ENCODE measurements at places on chromosomes 5 and 9. TPM values are rescaled to one million over a fixed set of nuclear protein-coding genes. Genes with fewer than 3 reads are reported as not detected.
A peak's percentile ranks its signal among the peaks of the same experiment; 100 is the strongest.

- no peak overlapping the region for H3K27ac ChIP-seq
- no peaks in the 10 kb centered on the region for H3K36me3 ChIP-seq
- no peak for DNase-seq
- H3K4me3 ChIP-seq = no peak overlapping the region
Observed at GRCh38 chr5:178383919-178384815, 151.6 kb upstream of the PHYKPL start.

DNA sequence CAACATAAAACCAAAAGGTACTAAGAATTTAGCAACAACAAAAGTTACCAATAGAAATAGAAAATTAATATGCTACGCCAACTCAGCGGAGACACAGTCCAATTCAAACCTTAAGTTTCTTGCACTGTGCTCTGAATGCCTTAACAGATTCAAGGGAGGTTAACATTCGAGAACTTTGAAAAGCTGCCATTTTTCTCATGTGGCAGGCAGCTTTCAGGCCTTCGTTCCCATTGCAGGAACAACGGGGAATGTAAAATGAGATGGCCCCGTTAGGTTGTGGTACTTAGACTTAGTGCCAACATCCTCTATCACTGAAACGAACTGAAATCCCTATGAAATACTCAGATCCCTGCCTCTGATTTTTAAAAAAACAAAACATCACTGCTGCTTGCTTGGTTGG lies 22.4 kb downstream of the FNBP1 start:
- peaks cover 2% of the 10 kb centered on the region for H3K36me3 ChIP-seq
- no peak for DNase-seq
- peaks cover 51% of the 10 kb centered on the region for H3K4me1 ChIP-seq
- H3K4me3 ChIP-seq = no peak overlapping the region
- no peaks in the 10 kb centered on the region for H3K27me3 ChIP-seq

DNA sequence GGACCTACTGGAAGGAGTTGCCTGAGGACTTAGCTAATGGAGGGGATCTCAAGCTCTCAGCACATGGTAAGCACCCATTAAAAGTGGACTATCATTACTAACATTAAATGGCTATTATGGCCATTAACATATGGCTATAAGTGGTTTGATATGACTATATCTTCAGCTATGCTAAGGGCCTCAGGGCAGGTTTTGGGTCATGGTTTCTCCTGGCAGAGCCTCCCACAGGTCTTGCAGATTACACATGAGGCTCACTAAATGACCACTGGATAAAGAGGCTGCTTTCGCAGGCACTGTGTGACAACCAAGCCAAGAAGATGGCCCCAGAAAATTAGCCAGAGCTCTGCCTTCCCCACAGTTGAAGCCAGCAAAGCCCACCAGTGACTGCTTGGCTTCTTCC lies 15.4 kb downstream of the CCNJL start:
- no peak for DNase-seq
- H3K27me3 ChIP-seq = no peaks in the 10 kb centered on the region
- H3K4me3 ChIP-seq = no peak overlapping the region
- no peaks in the 10 kb centered on the region for H3K36me3 ChIP-seq

Gene HEMGN
- not detected for total RNA-seq

- H3K4me3 ChIP-seq = no peak overlapping the region
- no peaks in the 10 kb centered on the region for H3K27me3 ChIP-seq
- no peaks in the 10 kb centered on the region for H3K4me1 ChIP-seq
Observed at GRCh38 chr5:91390268-91390667, 7.2 kb upstream of the ARRDC3 start.

DNA sequence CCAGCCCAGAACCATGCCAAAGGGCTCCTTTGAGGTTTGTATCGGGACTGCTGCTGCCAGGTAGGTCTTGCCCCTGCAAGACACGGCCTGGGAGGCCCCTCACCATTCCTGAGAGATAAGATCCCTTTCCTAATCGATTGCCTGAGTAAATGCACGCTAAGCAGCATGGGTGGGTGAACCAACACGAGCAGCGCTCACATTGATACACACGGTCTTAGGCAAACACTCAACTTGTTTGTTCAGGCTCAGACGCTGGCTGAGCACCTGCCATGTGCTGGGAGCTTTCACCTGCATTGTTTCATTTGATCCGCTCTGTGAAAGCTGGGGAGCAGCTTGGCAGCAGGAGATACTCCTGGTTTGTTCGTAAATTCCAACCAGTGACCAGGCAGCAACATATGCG lies 76.9 kb upstream of the NEURL1B start:
- no peak for DNase-seq
- H3K36me3 ChIP-seq = no peaks in the 10 kb centered on the region
- peaks cover 65% of the 10 kb centered on the region for H3K27me3 ChIP-seq
- H3K4me1 ChIP-seq = peaks cover 1% of the 10 kb centered on the region

DNA sequence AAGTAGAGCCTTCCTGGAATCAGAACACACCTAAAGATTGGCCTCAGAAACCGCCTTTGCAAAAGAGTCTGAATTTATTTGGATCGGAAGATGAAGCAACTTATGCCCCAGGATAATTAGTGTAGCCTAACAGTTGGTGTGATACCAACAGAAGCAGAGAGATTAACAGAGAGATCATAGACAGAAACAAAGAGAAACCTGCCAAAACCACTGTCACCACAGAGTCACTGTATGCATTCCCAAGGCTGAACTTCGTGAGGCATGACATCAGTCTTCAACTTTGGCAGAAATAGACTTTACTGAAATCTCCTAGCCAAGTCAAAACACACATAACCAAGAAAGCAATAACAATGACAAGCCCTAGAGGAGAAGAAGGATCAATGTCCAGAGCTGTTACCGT lies 361.8 kb downstream of the ELAVL2 start:
- H3K27me3 ChIP-seq = no peaks in the 10 kb centered on the region
- H3K36me3 ChIP-seq = no peaks in the 10 kb centered on the region
- no peak overlapping the region for H3K4me3 ChIP-seq
- no peaks in the 10 kb centered on the region for H3K4me1 ChIP-seq
- DNase-seq = no peak
- H3K27ac ChIP-seq = no peak overlapping the region

Gene DTWD2
- total RNA-seq = 5.8 TPM

- H3K4me3 ChIP-seq = peak overlapping the region; percentile 97
- peak overlapping the region; percentile 98 for H3K27ac ChIP-seq
- peaks cover 52% of the 10 kb centered on the region for H3K36me3 ChIP-seq
- H3K27me3 ChIP-seq = no peaks in the 10 kb centered on the region
- DNase-seq = peak; percentile 89
Observed at GRCh38 chr5:93588352-93589151, 5.5 kb downstream of the NR2F1 start.

Gene ANKRD31
- total RNA-seq = 0.13 TPM

DNA sequence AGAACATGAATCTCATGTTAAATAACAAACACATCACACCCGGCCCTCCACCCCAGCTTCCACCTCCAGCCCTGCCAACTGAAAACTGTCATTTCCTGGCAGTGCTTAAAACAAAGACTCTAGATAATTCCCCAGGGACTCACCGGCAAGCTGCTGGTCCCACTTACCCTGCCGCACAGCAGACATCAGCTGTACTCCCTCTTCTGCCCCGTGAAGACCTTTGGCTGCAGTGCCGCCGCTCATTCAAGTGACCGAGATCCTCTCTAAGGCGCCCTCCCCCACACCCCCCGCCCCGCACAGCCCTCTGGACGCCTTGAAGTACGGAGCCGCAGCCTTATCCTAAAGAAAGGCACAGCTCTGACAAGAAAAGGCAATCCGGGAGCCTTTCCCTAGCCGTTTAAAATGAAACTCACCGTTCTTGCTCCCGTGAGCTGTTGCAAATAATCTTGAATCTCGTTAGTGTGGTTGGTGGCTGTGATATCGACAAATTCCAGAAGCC lies 434 bp downstream of the GLRX start:
- H3K27ac ChIP-seq = peak overlapping the region; percentile 94
- H3K36me3 ChIP-seq = peaks cover 11% of the 10 kb centered on the region
- peak overlapping the region; percentile 95 for H3K4me3 ChIP-seq
- DNase-seq = no peak
- peaks cover 64% of the 10 kb centered on the region for H3K4me1 ChIP-seq

Gene NDUFS4
- total RNA-seq = 74.3 TPM

GRCh38 chr9:108588246-108588645 lies 267.5 kb downstream of the ACTL7B start:
- no peaks in the 10 kb centered on the region for H3K4me1 ChIP-seq
- no peak overlapping the region for H3K4me3 ChIP-seq
- H3K36me3 ChIP-seq = no peaks in the 10 kb centered on the region
- H3K27me3 ChIP-seq = peaks cover 64% of the 10 kb centered on the region
- DNase-seq = no peak

- H3K27ac ChIP-seq = peak overlapping the region; percentile 23
- DNase-seq = no peak
- no peaks in the 10 kb centered on the region for H3K36me3 ChIP-seq
Observed at GRCh38 chr5:167822241-167822640, 469.2 kb upstream of the WWC1 start.

DNA sequence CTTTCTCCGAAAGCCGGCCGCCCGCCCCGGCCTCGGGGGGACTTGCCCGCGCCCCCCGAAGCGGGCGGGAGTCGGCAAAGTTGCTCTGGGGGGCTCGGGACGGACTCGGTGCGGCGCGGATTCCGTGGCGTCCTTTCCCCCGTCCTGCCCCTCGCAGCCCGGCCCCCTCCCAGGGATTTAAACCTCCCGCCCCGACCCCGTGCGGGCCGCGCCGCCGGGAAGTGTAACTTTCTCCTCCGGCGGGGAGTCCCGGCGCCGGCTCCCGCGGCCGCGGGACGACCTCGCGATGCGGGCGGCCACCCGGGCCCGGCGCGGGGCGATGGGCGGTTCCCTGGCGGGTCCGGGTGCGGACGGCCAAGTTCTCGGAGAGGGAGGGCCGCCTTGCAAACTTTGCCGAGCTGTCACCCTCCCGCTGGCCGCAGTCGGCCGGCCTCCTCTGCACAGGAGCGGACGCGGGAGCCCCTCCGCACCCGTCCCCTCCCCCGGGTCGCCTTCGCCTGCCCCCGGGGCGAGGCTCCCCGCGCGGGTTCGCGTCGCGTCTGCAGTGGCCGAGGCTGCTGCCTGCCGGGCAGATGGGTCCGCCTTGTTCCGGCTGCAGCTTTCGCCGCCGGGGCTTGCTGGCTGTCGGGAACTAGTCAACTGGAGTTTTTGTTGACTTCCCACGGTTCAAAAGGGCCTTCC lies 732 bp downstream of the PBX3 start:
- H3K36me3 ChIP-seq = peaks cover 3% of the 10 kb centered on the region
- H3K4me1 ChIP-seq = peaks cover 31% of the 10 kb centered on the region
- DNase-seq = no peak
- H3K27me3 ChIP-seq = no peaks in the 10 kb centered on the region
- H3K4me3 ChIP-seq = peak overlapping the region; percentile 96

Gene WDR36
- 23.5 TPM for total RNA-seq

GRCh38 chr5:61332851-61333320 lies 828 bp downstream of the ZSWIM6 start:
- peak overlapping the region; percentile 23 for H3K27ac ChIP-seq
- DNase-seq = no peak
- peaks cover 60% of the 10 kb centered on the region for H3K4me1 ChIP-seq
- H3K4me3 ChIP-seq = peak overlapping the region; percentile 93
- H3K27me3 ChIP-seq = no peaks in the 10 kb centered on the region

Gene UNC13B
- total RNA-seq = 24.9 TPM

- no peak overlapping the region for H3K4me3 ChIP-seq
- no peak for DNase-seq
Observed at GRCh38 chr5:75167345-75167744, 69.3 kb downstream of the ANKRD31 start.

DNA sequence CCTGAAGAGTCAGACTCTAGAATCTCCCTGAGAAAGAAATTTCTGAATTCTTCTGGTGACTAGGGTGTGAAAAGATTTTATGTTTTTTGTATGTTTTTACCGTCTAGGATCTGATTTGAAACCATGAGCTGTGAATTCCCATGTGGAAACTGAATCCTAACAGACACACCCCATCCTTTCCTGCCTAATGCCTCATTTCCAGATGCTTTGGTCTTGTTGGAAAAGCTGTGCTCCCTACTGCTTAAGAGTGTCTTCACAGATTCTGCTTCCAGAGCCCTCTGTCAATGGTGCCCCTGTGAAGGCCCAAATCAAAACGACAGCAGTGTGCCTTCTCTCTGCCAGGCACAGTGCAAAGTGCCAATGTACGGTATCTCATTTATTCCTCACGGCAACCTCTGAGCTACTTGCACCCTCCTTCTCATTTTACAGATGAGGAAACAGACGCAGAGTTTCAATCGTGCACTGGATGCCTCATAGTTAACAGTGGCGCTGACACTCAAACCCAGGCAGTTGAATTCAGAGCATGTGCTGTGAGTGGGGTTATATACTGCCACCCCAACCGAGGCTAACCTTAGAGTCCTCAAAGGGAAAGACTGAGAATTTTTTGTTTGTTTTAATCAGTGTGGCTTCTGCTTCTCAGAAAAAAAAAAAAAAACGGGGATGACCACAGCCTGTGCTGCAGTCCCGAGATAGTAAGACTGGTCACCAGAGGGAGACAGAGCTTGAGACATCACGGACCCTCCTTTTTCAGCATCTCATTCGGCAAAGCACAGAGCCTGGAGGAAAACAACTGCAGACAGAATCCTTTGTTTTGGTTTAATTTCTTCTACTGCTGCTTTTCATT lies 188.4 kb downstream of the SNCAIP start:
- peak overlapping the region; percentile 67 for H3K4me3 ChIP-seq
- peak overlapping the region; percentile 89 for H3K27ac ChIP-seq
- H3K4me1 ChIP-seq = peaks cover 26% of the 10 kb centered on the region
- no peaks in the 10 kb centered on the region for H3K36me3 ChIP-seq
- no peak for DNase-seq
- peaks cover 6% of the 10 kb centered on the region for H3K27me3 ChIP-seq

- no peak for DNase-seq
- H3K4me1 ChIP-seq = peaks cover 17% of the 10 kb centered on the region
- peak overlapping the region; percentile 61 for H3K4me3 ChIP-seq
- H3K27ac ChIP-seq = no peak overlapping the region
- no peaks in the 10 kb centered on the region for H3K27me3 ChIP-seq
Observed at GRCh38 chr5:125575891-125576505, 829.6 kb upstream of the ZNF608 start.

Gene GKAP1
- 1.8 TPM for total RNA-seq

Gene N4BP3
- 0.64 TPM for total RNA-seq

Gene SIL1
- total RNA-seq = 58.4 TPM

Gene OCLN
- 4.4 TPM for total RNA-seq

DNA sequence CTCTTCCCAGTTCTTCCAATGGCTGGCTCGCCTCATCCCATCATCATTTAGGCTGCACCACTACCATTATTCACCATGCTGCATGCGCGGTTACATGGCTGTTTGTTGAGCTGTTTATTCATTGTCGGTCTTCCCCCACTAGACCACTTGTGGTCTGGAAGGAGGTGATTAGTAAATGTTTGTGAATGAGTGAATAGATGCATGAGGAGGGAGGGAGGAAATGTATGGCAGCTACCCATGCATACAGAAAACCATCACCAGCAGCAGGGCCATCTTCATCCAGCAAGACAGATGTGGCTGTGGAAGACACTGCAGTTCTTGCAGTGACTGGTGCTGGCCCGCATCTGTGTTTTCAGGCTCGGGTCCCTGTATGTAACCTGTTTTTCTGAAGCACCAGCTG lies 113.3 kb upstream of the SAP30L start:
- DNase-seq = no peak
- H3K4me1 ChIP-seq = peaks cover 23% of the 10 kb centered on the region
- no peak overlapping the region for H3K27ac ChIP-seq
- peaks cover 49% of the 10 kb centered on the region for H3K36me3 ChIP-seq
- H3K4me3 ChIP-seq = no peak overlapping the region
